Skeletal muscle cell (primary cell): ENCODE measurements at places on chromosomes 5 and 9.

- no peak for DNase-seq
Observed at GRCh38 chr5:133358271-133358670, 254.1 kb downstream of the FSTL4 start.

- DNase-seq: no peak
Observed at GRCh38 chr5:148793261-148793660, 33.1 kb upstream of the ADRB2 start.

GRCh38 chr5:175718401-175719108 is 60.7 kb downstream of the HRH2 start:
- no peak for DNase-seq

GRCh38 chr5:169390265-169390664 is 89.3 kb upstream of the SLIT3 start:
- DNase-seq: no peak

- no peak for DNase-seq
Observed at GRCh38 chr9:134413112-134413715, 87.0 kb downstream of the RXRA start.

DNA sequence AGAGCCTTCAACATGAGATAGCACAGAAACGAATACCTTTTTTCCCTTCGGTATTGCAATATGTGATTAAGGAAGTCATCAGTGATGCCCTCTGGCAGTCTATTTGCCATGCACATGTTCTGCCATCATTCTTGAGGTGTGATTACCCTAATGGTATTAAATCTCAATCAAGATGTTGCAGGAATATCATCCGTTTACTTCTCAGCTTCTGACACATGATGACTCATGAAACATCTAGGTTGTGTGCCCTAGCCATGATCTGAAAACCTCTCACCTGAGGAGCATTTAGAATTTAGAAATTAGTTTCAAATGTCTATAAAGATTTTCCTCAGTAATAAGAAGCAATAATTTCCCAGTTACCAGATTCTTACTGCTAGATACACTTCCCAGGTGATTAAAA is 209.1 kb downstream of the ADGRV1 start:
- no peak for DNase-seq

DNA sequence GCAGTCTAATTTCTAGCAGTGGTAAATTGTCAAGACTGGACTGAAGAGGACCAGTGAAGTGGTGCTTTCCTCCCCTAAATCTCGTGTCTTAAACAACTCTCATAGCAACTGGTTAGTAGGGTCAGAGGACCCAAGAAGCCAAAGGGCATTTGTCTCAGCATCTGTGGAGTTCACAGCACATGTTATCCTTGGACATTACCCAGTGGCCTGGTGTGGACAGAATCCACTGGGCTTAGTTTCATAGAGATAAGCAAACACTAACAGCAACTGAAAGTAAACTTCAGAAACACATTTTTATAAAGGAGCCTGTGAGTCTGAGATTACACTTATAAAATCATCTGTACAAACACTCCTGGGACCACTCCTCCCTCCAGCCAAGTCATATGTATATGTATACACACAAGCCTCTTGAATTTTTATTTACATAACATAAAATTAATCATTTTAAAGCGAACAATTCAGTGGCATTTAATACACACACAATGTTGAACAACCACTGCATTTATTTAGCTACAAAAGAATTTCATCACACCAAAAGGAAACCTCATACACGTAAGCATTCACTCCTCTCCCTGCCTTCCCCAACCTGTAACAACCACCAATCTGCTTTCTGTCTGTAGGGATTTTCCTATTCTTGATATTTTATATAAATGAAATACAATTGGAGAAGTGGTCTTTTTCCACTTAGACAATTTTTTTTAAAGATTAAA is 457.8 kb downstream of the RASEF start:
- no peak for DNase-seq

DNA sequence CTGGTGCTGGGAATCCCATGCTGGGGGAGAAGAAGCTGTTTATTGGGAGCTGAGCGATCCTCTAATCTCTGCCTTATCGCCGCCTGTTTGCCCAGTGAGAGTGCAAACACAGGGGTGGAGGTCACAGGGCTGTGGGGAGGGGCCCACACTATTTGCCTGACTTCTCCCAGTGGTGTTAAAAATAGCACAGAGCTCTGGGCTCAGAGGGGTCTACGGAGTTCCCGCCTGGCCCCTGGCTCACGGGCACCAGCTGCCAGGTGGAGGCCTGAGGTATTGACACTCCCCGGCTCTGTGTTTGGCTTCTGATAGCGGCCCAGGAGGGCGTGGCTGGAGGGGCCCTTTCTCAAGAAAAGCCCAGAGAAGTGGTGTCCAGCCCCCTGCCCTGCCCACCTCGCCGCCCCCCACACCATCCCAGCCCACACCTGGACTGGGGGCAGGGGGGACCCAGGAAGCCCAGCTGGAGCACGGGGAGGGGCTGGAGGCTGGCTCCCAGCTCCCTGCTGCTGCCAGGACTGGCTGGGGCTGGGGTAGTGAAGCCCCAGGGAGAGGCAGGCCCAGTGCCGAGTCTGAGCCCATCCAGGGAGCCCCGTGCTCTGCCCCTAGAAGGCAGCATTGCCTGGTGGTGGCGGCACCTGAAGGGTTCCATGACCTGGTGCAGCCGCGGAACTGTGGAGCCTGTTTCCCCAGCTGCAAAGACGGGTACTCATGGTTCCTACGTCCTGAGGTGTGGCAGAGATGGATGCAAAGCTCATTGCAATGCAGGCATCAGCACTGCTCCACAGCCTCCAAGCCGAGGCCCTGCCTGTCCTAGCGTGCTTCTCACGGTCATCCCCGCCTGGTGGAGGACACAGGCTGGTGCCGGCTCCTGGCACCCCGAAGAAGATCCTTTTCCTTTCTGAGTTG is 35.7 kb upstream of the EGFL7 start:
- no peak for DNase-seq

GRCh38 chr5:141199359-141200235 is at the start of gene PCDHB11:
Gene PCDHB11, plus strand, starts transcription at chr5:141199627. Its CDS starts 148 bp downstream, at chr5:141199775.
- no peak for DNase-seq

DNA sequence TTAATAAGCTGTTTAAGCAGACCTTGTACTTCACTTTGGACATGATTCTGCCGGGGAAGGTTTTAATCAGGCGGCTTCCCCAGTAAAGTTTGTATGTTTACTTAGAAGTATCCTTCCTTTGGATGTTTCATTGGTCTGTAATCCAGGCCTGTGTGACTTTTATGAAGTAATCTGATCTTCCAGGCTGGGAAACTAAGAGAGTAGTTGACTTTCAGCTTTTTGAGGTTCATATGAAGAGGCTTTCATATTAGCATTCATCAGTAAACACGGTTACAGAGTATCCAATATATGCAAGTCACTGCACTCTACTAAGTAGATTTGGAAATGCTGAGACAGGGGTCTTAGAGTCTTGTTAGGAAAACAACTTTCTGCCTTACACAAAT is 1.1 kb downstream of the DNAJC21 start:
- no peak for DNase-seq

DNA sequence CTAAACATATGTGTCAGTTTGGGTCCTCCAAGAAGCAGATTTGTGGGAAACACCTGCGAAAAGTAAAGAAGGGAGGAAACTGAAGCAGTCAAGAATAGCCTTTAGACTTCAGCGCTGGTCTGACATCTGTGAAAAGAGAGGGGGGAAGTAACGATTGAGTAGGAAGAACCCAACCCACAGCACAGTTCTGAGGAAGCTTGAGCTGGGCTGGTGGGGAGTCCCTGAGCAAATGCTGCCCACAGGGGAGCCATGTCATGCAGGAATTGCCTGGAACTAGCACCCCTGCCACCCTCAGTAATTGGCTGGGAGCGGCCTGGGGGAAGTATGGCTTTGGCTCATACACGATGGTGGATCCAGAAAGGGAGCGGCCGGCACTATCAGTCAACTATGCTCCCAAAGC is 20.6 kb downstream of the FAM240B start:
- DNase-seq: no peak

GRCh38 chr9:125536167-125536772 is 170.7 kb downstream of the MAPKAP1 start:
- DNase-seq: no peak

- peak; percentile 1 for DNase-seq
Observed at GRCh38 chr5:117999939-118000549, 988.3 kb downstream of the DTWD2 start.

GRCh38 chr9:132040808-132041207 is 38.9 kb downstream of the MED27 start:
- no peak for DNase-seq

- DNase-seq: no peak
Observed at GRCh38 chr9:1044643-1045042, 5.5 kb upstream of the DMRT2 start.

DNA sequence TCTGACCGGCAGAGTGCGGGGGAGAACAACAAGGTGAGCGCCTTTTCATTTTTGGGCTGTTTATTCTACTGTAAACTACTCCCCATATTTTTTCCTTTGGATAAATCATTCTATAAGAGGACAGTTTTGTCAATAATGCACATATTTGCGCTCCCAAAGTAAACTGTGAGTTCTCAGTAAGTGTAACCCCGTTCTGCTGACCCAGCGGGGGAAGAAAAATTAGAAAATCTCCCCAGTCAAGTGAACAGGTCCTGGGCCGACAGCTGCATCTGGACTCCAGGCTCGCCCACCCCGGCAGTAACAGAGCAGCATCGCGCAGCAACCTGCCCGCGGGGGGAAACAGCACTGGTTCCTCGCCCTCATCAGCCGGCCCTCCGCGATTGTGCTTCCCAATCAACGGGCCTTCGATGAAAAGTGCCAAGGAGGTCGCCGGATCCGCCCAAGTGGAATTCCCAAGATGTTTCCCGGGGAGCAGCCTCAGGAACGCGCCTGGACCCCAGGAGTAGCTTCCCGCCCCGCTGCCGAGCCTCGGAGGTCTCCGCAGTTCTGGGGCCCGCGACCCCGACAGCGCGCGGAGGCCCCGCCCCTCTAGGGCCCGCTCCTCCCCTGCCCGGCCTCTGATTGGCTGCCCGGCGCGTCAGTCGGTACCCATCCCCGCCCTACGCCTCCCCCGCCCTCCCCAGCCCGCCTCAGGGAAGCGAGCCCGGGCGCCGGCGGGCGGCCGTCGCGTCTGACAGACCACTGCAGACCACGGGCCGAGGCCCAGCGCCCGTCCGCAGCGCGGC is at the start of gene OTULINL:
OTULINL (plus strand) TSS at position 687 of the 785 bp plus-strand sequence. CDS start 103 bp downstream, outside the sequence.
- peak; percentile 16 for DNase-seq

GRCh38 chr9:24620741-24621140 is 75.0 kb upstream of the IZUMO3 start:
- DNase-seq: no peak

DNA sequence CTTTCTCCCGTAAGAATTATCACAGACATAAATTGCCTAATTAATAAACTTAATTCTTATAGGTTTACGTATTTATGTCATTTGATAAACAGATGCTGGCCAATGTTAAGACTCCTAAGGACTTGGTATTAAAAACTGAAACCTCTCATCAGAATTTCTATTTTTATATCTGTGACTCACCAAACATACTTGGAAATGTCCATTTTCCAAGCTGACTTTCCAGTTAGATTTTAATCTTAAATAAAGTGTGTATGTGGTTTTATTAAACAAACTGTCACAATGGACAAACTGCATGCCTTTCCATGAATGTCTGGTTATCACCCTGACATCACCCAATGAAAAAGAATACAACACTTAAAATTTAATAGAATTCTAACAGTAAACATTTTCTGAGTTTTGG is 12.6 kb upstream of the COL23A1 start:
- no peak for DNase-seq

GRCh38 chr5:157549954-157550549 is 25.5 kb downstream of the ADAM19 start:
- no peak for DNase-seq

DNA sequence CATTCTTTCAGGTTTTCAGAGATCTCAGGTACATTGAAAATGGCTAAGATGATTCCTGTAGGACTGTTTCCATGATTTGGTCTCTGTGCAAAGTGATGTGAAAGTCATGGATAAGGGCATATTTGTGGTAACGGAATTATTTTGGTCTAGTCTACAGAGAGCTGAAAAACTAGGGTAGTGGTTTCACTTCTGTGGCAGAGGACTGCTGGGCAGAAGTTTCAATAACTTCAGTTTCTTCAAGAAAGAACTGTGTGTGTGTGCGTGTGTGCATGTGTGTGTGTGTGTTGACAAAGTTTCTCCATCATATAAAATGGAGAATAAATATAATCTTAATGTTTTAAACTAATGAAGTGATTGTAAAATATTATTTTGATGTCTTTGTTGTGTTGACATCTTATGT is 4.3 kb downstream of the CNOT8 start:
- no peak for DNase-seq

GRCh38 chr9:33379666-33380389 is 22.5 kb downstream of the AQP7 start:
- DNase-seq: no peak

DNA sequence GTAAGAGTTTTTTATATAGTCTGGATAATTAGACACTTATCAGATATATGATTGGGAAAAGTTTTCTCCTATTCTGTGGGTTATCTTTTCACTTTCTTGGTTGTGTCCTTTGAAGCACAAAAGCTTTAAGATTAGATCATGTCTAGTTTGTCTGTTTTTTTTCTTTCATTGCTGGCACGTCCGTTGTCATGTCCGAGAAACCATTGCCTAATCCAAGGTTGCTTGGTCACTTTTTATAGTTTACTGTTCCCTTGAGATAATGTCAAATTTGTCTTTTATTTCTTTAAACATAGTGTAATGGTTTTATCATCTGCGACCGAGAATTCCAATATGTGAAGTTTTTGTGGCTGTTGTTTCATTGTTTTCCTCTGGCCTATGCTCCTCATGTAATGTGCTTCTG is 28.8 kb downstream of the GARNL3 start:
- no peak for DNase-seq

DNA sequence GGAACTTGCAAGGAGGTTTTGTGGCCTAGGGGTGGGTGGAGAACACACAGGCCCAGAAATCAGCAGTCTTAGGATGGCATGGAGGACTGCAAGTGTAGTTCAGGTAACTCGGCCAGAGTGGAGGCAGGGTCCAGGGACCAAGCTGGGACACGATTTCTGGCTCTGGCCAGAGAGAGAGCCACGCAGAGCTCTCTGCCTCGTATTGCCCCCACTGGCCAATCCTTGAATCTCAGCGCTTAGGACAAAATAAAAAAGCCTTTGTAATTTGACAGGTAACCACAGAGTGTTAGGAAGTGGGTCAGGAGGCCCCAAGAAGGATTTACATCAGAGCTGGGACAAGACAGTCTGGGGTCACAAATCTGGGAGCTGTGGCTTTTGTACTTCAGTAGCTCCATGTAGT is 11.7 kb downstream of the MAP3K1 start:
- DNase-seq: no peak

GRCh38 chr9:99906403-99907207 is at the start of gene STX17:
Gene STX17, plus strand, starts transcription at chr9:99906654. Its CDS starts 8,586 bp downstream, at chr9:99915240.
- peak; percentile 22 for DNase-seq

DNA sequence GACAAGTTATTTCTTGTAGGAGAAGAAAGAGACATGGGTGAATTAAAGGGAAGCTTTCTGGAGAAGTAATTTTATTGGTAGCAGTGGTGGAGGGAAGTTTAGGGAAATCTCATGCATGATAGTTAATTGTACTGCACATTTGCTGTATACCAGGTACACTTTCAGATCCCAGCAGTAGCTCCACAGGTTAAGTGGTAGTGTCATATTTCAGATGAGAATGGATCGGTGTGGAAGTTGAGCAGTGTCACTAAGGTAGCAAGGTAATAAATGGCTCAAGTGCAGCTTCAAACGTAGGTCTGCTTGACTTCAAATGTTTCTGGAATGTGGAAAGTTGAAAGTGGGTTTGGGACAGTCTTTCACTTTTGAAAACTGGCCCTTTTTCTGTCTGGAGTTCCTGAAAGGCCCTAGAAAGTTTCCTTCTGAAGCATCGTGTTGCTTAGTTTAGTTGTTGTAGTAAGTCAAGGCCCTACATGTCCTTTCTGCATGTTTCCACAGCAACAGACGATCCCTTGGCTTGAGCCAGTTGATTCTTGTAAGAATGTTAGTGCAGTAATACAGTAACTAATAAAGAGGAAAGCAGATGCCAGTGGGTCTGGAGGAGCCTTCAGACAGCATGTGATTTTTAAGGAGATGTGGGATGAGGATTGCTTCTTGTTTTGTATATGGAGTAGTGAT is 3.7 kb downstream of the CLTA start:
- DNase-seq: no peak
